Subcutaneous preadipocyte (primary cell): ENCODE measurements at places on chromosomes 16 and 17. TPM values are rescaled to one million over a fixed set of nuclear protein-coding genes. Genes with fewer than 3 reads are reported as not detected.

CCL15 gene
- not detected in 2 replicates for total RNA-seq

ATAD5 gene
- total RNA-seq: 3.7 and 8.0 TPM in 2 replicates

TNFSF12 gene
- total RNA-seq: 5.5 and 8.5 TPM in 2 replicates

CLEC10A gene
- not detected in 2 replicates for total RNA-seq

NOTUM gene
- total RNA-seq: not detected in 2 replicates

EME1 gene
- total RNA-seq: 9.4 and 10.3 TPM in 2 replicates

ABCC6 gene
- under 0.01 and 0.20 TPM in 2 replicates for total RNA-seq

CNTD1 gene
- not detected in 2 replicates for total RNA-seq

LLGL2 gene
- total RNA-seq: 0.20 TPM in 1 of 2 replicates, not detected in the other

TTYH2 gene
- 2.9 and 6.5 TPM in 2 replicates for total RNA-seq

DCAKD gene
- total RNA-seq: 35.0 and 37.1 TPM in 2 replicates

CAPNS2 gene
- not detected in 2 replicates for total RNA-seq

ACE gene
- total RNA-seq: 49.5 and 61.7 TPM in 2 replicates

GFER gene
- 9.9 and 13.1 TPM in 2 replicates for total RNA-seq

SDK2 gene
- under 0.01 and 0.37 TPM in 2 replicates for total RNA-seq

SMG1 gene
- 73.1 and 84.6 TPM in 2 replicates for total RNA-seq

PYDC1 gene
- total RNA-seq: not detected in 2 replicates

PFAS gene
- total RNA-seq: 53.6 and 83.7 TPM in 2 replicates

RASD1 gene
- 2.5 and 17.6 TPM in 2 replicates for total RNA-seq

IKZF3 gene
- not detected in 2 replicates for total RNA-seq
